ENCODE measurements at places on chromosomes 4 and X. TPM values are rescaled to one million over a fixed set of nuclear protein-coding genes. Genes with fewer than 3 reads are reported as not detected.

GRCh38 chrX:2374086-2374485, 126.7 kb downstream of the DHRSX start:
- no peak for DNase-seq
- H3K36me3 ChIP-seq, result peaks cover 12% of the 10 kb centered on the region
- H3K4me3 ChIP-seq, result no peak overlapping the region
- H3K27ac ChIP-seq, result no peak overlapping the region

DNA sequence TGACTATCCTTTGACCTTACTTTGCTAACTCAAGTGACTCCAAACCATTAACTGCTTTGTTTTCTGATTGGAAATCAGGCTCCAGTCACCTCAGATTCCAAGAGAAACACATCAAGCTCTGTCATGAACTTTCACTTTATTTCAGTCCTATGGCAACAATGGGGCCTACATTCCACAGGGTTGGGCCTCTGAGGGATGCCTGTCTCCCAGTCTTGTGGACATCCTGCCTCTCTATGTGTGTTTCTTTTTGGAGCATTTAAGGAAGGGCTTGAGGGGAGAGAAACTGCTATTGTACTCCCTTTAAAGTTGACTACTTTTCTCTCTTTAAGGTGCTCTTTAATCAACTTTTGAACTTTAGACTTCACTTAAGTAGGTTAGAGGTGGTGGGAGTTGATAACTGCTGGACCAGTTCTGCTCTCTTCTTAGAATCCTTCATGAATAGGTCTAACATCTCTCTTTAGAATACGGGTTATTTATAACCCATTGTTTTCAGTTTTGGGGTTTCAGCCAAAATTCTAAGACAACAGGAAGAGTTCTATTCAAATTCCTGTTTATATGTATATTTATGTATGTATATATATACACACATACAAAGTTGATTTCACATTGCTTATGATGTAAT, 274.3 kb upstream of the NR3C2 start:
- no peak overlapping the region for H3K4me3 ChIP-seq
- H3K27ac ChIP-seq, result no peak overlapping the region
- no peak for DNase-seq
- no peaks in the 10 kb centered on the region for H3K4me1 ChIP-seq

DNA sequence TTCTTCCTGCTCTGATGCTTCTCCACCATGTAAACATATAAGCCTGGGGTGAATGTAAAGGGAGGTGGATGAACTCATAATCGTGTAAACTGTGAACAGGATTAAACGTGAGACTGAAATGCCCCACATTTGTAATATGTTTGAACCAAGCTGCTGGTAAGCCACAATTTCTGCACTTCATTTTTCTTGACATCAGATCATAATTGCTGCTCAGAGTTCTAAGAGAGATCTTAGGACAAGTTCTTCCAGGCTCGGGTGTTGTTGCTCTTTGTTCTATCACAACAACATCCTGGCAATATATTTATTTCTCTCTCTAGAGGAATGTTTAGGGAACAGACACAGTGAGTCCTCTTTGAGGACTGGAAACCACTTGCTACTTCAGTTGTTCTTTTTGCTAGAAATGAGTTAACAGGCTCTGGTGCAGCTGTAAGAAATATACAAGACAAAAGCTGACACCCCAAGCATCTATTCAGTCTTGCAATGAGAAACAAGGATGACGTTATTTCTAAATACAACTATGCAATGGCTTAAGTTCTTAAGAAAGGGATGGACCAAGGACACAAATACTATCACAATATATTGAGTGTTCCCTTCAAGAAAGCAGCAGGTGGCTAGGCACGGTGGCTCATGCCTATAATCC, 59.6 kb downstream of the LNX1 start:
- no peak for DNase-seq
- H3K4me3 ChIP-seq, result no peak overlapping the region
- H3K27me3 ChIP-seq, result no peaks in the 10 kb centered on the region
- no peaks in the 10 kb centered on the region for H3K36me3 ChIP-seq

Gene SOWAHB
- total RNA-seq, result 2.9 TPM

Gene CT45A2
- total RNA-seq, result not detected

DNA sequence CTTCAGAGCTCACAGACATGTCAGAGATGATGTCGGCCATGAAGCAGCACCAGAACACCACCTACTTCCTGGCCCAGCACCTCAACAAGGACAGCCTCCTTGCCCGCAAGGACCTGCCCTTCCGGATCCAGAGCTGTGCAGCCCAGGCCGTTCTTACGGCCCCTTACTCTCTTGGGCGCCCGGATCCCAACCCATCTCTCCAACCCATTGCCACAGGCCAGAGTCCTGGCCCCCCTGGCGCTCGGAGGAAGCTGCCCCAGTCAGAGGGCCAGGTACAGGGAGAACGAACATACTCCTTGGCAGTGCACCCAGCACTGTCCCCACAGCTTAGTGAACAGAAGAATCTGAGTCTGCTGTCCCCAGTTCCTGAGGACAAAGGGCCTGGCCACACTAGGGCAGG, 27.9 kb upstream of the PRPS1 start:
- H3K27me3 ChIP-seq, result no peaks in the 10 kb centered on the region
- no peaks in the 10 kb centered on the region for H3K4me1 ChIP-seq
- H3K4me3 ChIP-seq, result no peak overlapping the region
- DNase-seq, result no peak
- no peaks in the 10 kb centered on the region for H3K36me3 ChIP-seq

GRCh38 chr4:17846266-17846665, 35.5 kb downstream of the NCAPG start:
- no peak overlapping the region for H3K27ac ChIP-seq
- peaks cover 63% of the 10 kb centered on the region for H3K36me3 ChIP-seq
- no peaks in the 10 kb centered on the region for H3K27me3 ChIP-seq
- no peak for DNase-seq
- no peak overlapping the region for H3K4me3 ChIP-seq

- no peak overlapping the region for H3K27ac ChIP-seq
- no peaks in the 10 kb centered on the region for H3K4me1 ChIP-seq
- peaks cover 25% of the 10 kb centered on the region for H3K27me3 ChIP-seq
- H3K36me3 ChIP-seq, result no peaks in the 10 kb centered on the region
- no peak for DNase-seq
- no peak overlapping the region for H3K4me3 ChIP-seq
Measured at GRCh38 chr4:10197952-10198351, 81.4 kb upstream of the WDR1 start.

Gene IL2
- total RNA-seq, result not detected

DNA sequence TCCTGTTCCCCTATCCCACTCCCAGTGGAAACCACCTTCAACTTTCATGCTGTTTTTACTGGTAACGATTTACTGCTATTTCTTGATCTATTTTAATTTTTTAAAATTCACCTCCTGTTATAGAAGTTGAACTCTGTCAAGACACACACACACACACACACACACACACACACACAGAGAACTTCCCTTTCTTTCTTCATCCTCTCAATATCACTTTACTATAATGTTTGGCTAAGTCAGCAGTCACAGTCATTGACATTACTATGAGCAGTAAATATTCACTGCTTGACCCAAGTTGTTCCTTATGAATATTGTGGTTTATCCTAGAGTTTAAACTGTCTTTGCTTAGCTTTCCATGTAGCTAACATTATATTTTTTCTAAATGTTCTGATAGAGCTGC, 24.0 kb upstream of the SGMS2 start:
- H3K4me1 ChIP-seq, result no peaks in the 10 kb centered on the region
- H3K4me3 ChIP-seq, result no peak overlapping the region
- no peaks in the 10 kb centered on the region for H3K27me3 ChIP-seq
- DNase-seq, result no peak
- H3K36me3 ChIP-seq, result no peaks in the 10 kb centered on the region

Gene ARMCX6
- 46.7 TPM for total RNA-seq

DNA sequence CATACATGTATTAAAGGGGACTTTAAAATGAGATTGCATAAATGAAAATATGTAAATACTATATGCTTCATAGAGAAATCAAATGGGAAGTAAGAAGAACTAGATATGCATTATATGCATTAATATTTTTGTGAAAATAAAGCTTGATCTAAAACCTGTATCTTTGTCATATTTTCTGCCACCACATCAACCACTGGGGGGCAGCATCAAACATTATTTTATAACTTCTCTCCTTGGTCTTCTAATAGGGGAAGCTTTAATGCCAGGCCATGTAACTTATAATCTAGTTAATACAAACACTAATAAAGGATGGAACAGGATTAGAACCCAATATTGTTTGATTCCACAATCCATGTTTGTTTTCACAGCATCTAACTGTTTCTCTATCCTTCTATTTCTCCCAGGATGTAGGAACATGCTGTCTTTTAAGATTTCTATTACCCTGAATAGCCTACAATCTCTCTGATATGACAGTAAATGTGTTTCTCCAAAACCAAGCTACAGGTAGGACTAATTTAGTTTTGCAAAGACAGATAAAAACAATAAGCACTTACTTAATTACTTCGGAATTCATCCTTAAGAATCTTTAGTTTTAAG, 10.0 kb downstream of the QRFPR start:
- H3K4me3 ChIP-seq, result no peak overlapping the region
- H3K4me1 ChIP-seq, result no peaks in the 10 kb centered on the region
- H3K27me3 ChIP-seq, result peaks cover 2% of the 10 kb centered on the region
- peak; percentile 59 for DNase-seq

DNA sequence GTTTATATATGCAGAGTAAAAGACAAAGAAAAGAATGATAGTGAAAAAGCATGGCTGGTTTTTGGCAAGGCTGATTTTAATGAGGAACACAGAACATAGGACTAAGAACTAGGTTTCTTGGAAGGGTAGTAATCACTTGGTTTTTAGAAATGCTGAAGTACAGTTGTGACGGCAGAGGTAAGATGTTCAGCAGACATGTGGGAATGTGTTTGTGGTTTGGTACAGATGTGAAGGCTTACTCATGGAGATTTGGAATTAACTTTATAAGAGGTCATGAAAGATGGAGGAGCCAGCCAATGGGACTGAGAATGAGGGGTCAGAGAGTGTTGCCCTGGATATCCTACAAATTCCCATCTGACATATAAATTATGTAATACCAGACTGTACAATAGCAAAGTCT, 243.6 kb downstream of the NPFFR2 start:
- H3K27ac ChIP-seq, result no peak overlapping the region
- no peak overlapping the region for H3K4me3 ChIP-seq
- no peaks in the 10 kb centered on the region for H3K27me3 ChIP-seq
- H3K36me3 ChIP-seq, result no peaks in the 10 kb centered on the region
- DNase-seq, result no peak

GRCh38 chr4:157115613-157116335, 39.8 kb downstream of the GLRB start:
- no peaks in the 10 kb centered on the region for H3K4me1 ChIP-seq
- H3K27ac ChIP-seq, result peak overlapping the region; percentile 53

Measured in endodermal cell (in vitro differentiated cells).